ENCODE measurements at places on chromosomes 4 and X. TPM values are rescaled to one million over a fixed set of nuclear protein-coding genes. Genes with fewer than 3 reads are reported as not detected.

GRCh38 chr4:123802082-123802645 lies 405.6 kb downstream of the SPRY1 start:
- no peaks in the 10 kb centered on the region for H3K27me3 ChIP-seq
- H3K4me1 ChIP-seq: peaks cover 12% of the 10 kb centered on the region
- H3K4me3 ChIP-seq: no peak overlapping the region
- H3K36me3 ChIP-seq: peaks cover 20% of the 10 kb centered on the region
- H3K27ac ChIP-seq: no peak overlapping the region
- no peak for DNase-seq

- DNase-seq: no peak
- no peak overlapping the region for H3K27ac ChIP-seq
- peaks cover 8% of the 10 kb centered on the region for H3K4me1 ChIP-seq
- no peaks in the 10 kb centered on the region for H3K27me3 ChIP-seq
- H3K36me3 ChIP-seq: peaks cover 16% of the 10 kb centered on the region
- H3K4me3 ChIP-seq: no peak overlapping the region
Measured at GRCh38 chrX:154084449-154085300, 12.8 kb downstream of the MECP2 start.

- H3K4me3 ChIP-seq: no peak overlapping the region
- no peaks in the 10 kb centered on the region for H3K27me3 ChIP-seq
- DNase-seq: no peak
Measured at GRCh38 chrX:41655101-41655500, 33.7 kb upstream of the GPR34 start.

DNA sequence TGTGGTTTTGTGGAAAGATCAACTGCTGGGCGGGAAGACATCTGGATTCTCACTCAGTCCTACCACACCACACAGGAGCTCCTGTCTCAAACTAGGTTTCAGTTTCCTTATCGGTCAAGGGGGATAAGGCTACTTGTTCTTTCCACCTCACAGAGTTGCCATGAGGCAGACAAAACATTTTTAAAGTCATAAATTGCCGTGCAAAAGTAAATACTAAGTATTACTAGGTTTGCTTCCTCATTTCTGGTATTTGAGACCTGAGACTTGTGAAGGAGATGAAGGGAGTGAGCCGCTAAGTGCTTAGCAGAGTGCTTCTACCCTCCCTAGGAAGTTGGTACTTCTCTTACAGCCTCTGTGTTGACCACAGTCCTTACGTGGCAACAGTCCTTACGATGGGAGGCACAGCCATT lies 1.5 kb downstream of the LAP3 start:
- no peaks in the 10 kb centered on the region for H3K27me3 ChIP-seq
- H3K4me1 ChIP-seq: peaks cover 14% of the 10 kb centered on the region
- peak overlapping the region; percentile 89 for H3K27ac ChIP-seq
- H3K36me3 ChIP-seq: peaks cover 10% of the 10 kb centered on the region
- peak overlapping the region; percentile 83 for H3K4me3 ChIP-seq

DNA sequence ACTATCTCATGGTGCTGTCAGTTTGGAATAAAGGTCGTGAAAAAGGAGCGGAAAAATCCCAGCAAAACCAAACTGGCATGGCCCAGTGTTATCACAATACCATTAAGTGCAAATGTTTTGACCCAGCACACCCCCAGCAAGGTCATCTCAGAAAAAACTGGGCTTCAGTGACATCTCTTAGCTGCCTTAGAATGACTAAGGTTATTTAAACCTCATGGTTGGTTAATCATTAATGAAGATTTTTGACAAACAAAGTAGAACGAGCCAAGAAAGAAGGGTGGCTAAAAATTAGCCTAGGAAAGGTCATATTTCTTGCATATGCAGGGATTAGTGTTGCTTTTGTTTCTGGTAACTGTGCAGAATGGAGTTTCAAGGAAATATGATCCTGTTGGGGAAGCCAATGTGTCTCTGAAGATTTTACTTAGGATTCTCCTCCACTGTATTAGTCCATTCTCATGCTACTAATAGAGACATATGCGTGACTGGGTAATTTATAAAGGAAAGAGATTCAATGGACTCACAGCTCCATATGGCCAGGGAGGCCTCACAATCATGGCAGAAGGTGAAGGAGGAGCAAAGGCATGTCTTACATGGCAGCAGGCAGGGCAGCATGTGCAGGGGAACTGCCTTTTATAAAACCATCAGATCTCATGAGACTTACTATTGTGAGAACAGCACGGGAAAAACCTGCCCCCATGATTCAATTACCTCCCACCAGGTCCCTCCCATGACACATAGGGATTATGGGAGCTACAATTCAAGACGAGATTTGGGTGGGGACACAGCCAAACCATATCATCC lies 83.5 kb downstream of the CHRNA9 start:
- H3K27ac ChIP-seq: no peak overlapping the region
- H3K36me3 ChIP-seq: peaks cover 14% of the 10 kb centered on the region
- no peak overlapping the region for H3K4me3 ChIP-seq
- H3K4me1 ChIP-seq: no peaks in the 10 kb centered on the region
- DNase-seq: no peak

Gene AWAT2
- total RNA-seq: not detected

Gene CTAG1B
- total RNA-seq: not detected

Gene CXorf65
- not detected for total RNA-seq

Gene LINC00632
- total RNA-seq: 308 TPM

Gene CACNA1F
- 0.32 TPM for total RNA-seq

Gene EPGN
- 8.3 TPM for total RNA-seq

Gene MTMR8
- total RNA-seq: 3.0 TPM

All from mesothelial cell of epicardium (in vitro differentiated cells).